Activated CD8-positive, alpha-beta memory T cell treated with anti-CD3 and anti-CD28 coated beads for 4 hours (primary cell): ENCODE measurements at places on chromosomes 4 and X.

- no peak for DNase-seq
These were observed 14.2 kb downstream of the EFNB1 start for GRCh38 chrX:68842781-68843581.

DNA sequence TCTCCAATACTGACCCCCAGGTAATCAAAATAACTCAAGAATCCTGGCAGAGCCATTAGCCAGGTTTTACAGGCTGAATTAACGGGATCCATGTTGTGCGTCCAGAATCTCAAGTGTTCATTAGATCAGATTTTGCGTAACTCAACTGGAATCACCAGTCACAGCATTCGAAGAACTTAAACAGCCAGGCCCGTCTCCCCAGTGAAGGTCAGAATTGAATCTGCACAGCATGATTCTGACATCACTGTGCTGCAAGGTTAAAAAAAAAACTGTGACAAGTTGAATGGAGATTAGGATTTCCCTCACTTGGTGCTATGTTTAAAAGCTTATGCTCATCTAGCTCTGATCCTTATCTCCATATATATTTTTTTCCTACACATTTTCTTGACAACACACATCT is 96.1 kb downstream of the ANOS1 start:
- DNase-seq: no peak

DNA sequence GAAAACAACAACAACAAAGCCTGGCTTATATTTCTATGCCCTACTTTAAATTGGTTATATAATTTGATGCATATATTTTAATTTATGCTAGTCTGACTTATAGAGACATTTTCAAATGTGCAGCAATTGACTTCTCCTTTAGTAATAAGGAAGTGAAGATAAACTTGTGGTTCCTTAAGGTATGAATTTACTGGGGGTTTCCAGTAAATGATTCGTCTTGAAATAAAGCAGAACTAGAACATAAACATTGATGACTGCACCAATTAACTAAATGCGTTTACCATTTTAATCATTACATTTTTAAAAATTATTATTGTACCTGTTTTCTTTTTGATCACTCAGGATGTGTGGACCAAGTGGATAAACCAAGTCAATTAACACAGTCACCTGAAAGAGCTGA is 99.6 kb upstream of the CCSER1 start:
- DNase-seq: no peak

DNA sequence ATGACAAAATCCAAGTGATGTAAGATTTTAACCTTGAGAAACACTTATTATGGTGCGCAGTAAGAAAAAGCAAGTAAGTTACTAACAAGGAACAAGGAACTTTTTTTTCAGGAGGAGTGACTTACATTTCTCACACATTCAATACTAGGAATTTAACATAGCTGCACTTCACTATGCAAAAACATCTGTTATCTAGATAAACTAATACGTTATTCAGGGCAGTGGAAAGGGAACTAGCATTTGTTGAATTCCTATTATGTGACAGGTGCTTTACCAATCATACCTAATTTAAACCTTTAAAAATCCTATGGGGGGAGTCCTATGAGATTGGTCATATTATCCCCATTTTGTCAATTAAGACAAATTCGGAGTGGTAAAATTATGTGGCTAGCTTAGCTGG is 238.0 kb downstream of the NR3C2 start:
- no peak for DNase-seq

DNA sequence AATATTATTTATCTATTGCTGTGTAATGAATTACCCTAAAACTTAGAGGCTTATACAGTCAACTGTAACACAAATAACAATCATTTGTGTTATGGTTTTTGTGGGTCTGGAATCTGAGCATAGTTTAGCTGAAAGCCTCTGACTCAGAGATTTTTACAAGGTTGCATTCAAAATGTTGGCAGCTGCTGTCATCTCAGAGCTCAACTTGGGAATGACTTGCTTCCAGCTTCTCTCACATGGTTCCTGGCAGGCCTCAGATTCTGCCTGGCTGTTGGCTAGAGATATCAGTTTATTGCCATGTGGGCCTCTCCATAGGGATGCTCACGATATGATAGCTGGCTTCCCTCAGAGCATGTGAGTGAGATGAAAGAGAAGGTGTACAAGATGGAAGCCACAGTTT is 70.2 kb upstream of the BRWD3 start:
- DNase-seq: no peak

- no peak for DNase-seq
These were observed 13.4 kb upstream of the FGD1 start for GRCh38 chrX:54509400-54509799.

DNA sequence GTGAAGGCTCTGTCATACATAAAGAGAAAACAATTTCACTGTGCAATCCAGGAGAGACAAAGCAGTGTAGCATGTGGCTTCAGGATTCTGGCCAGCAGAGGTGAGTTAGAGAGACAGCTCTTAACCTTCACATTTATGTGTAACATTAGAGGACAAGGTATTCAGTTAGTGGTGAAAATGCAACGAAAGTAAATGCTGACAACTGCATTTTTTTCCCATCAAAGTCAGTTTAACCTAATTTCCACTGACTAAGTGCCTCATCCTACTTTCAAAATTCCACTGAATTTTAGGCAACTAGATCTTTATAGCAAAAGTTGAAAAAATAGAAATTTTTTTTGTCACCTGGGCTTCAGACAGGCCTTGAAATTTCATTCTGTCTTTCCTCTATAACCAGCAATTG is 130.8 kb upstream of the LNX1 start:
- DNase-seq: no peak
